Activated CD4-positive, alpha-beta T cell treated with anti-CD3 and anti-CD28 coated beads, Interleukin-2, Interleukin-4, amounts not matched to agents 100 ng/mL and 50 ng/mL, durations not matched to agents 16 hours and 8 hours (primary cell): ENCODE measurements at places on chromosomes 1 and 21.
A peak's percentile ranks its signal among the peaks of the same experiment; 100 is the strongest.

DNA sequence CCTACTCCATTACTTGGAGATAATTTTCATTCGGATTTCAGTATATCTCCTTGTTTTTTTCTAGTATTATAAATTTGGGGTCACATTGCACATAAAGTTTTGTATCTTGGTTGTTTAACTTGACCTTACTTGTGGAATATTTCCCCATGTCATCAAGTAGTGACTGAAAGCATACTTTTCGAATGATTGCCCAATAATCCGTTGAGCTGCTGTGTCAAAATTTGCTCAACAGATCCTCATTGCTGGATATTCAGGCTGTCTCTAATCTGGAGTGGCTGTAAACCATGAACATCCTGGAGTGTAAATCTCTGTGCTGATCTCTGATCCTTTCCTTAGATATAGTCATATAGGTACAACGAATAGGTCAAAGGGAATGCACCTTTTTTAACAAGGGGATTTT, 4.9 kb downstream of the NIPAL3 start:
- DNase-seq, result no peak

- no peak for DNase-seq
Measured at GRCh38 chr1:221793439-221794078, 51.7 kb upstream of the DUSP10 start.

DNA sequence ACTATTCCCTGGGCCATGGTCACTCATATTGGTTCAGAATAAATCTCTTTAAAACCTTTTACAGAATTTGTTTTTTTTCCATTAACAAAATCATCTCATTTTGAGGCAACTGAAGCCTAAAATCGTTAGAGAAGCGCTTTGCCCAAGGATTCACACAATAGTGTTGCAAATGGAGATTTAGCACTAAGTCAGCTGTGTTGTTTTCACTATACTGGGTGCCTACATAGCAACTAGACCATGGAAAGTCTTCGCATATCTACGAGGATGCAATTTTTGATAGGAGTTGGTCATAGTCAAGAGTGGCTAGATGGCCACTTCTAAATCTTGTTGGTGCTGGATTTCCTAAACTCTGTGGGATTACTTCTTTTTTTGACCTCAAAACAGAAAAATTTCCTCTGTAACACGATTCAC, 530 bp upstream of the TIPRL start:
- no peak for DNase-seq

DNA sequence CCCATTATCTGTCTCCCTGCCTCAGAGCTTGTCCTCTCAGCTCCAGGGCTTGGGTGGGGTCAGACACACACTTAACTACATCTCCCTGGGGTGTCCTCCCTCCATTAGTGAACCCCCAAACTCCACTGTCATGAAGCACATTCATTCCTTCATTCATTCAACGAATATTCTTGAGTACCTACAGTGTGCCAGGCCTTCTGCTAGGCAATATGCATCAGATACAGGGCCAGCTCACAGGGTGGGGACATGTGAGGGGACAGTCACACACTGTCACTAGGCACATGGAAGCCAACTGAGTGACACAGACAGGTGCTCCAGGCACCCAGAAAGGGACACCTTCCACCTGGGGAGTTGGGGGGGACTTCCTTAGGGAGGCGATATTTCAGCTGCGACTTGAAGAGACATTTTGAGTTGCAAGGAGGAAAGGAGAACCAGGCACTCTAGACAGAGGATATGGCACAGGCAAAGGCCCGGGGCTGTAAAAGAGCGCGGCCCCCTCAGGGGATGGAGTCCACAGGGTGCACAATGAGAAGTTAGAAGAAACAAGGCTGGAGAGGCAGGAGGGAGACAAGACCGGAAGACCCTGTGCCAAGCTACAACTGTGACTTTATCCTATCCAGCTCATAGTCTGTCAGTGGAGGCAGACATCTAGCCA, 8.7 kb upstream of the S100A8 start:
- DNase-seq, result no peak

GRCh38 chr1:165490175-165490574, 45.2 kb upstream of the RXRG start:
- no peak for DNase-seq

DNA sequence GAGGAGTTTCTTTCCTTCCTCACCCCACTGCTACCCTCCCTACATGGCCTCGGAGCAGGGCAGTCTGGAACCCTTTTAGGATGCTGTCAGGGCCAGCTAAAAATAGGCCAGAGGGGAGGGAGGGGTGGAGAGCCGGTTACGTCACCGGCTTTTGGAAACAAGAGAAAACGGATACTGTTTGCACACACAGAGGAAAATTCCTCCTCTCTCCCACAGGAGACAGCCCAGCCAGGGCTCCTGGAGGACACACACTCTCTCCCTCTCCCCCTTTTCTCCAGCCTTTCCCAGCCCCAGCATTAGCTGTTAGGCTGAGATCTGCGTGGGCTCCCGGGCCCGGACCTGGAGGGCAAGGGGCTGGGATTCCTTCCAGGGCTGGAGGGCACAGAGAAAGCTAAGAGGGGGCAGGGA, 20.0 kb upstream of the ALDH4A1 start:
- DNase-seq, result no peak

DNA sequence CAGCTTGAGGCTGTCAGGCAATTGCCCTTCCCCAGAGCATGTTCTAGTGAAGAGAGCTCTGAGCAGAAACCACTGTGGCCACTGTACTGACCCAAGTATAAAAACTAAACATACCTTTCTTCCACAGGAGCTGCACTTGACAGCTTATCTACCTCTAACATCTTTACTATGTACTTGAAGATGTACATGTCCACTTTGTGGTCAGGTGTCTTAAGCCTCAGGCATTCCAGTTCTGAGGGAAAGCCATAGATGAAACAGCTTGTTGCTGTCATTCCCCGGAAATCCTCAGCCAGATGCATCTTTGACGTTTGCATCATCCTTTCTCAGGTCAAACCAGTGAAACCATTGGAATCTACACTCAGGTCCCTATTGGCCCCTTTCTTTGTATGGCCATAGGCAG, 70.4 kb downstream of the CHRM3 start:
- DNase-seq, result no peak

DNA sequence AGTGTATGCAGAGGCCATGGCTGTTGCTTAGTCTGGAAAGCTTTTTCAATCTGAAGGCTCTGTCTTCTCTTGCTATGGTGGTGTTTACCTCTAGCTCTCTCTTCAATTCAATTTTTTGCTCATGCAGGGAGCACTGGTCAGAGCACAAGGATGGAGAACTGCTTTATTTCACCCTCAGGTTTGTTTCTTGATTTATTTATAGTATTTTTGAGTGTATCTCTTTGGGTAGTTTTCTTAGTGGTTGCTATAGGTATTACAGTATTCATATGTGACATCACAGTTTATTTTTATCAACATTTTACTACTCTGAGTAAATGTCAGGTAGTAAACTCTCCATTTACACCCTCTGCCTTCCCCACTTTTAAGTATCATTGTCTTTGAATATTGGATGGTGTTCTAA, 147.9 kb downstream of the RASAL2 start:
- DNase-seq, result no peak

GRCh38 chr1:116679091-116679827, 11.7 kb upstream of the IGSF3 start:
- no peak for DNase-seq

GRCh38 chr1:164137273-164137925, 421.6 kb upstream of the PBX1 start:
- no peak for DNase-seq

DNA sequence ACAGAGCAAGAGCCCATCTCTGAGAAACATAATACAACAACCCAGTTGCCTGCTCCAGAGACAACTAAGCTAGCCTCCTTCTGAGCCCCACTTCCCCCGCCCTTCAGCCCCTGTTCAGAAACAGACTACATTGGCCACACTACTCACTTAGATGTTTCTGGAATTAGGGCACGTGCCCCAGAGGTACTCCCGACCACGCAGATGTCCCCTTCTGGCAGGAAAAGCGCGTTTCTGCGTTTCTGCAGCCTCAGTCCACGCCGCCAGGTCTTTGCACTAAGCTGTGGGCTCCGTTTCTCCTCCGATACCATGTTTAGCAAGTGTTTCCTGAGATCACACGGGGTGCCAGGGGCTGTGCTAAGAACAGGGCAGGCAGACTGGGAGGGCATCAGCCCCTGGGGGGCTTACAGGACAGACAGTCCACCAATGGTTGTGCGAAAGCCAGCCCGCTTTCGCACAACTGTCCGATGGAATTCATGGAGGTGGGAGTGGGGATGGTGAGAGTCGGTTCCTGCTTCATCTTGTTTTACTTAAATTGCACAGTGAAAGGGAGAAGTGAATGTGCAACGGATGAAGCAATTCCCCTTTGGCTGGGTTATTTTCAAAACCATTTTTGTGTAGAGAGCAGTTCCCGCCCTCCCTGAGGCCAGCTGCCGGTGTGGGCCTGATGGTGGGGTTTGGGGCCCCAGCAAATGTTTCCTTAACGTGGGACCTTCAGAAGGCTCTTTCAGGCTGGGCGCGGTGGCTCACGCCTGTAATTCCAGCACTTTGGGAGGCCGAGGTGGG, 2.7 kb downstream of the PIK3CD start:
- DNase-seq, result peak; percentile 40

GRCh38 chr1:115679141-115679611, 37.4 kb downstream of the VANGL1 start:
- no peak for DNase-seq

DNA sequence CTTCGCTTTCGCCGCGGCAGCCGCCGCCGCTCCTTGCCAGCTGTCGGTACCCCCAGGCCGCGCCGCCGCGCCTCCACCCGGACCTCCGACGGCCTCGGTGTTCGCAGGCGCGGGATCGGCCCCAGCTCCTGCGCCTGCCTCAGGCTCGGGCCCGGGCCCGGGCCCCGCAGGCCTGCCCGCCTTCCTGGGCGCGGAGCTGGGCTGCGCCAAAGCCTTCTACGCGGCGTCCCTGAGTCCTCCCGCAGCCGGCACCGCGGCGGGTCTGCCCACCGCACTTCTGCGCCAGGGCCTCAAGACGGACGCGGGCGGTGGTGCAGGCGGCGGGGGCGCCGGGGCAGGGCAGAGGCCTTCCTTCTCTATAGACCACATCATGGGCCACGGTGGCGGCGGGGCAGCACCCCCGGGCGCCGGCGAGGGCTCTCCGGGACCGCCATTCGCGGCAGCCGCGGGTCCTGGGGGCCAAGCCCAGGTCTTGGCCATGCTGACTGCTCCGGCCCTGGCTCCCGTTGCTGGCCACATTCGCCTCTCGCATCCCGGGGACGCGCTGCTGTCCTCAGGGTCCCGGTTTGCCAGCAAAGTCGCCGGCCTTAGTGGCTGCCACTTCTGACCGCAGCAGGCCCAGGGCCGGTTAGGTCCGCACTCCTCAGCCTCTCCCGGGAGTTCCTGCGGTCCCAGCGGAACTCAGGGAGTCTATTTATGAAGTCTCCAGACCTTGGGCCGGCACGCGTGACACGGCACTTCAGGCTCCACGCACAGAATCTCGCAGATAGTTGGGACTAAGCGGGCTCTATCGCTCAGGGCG, 1.4 kb downstream of the FOXD2 start:
- no peak for DNase-seq

GRCh38 chr1:154181944-154182343, 10.0 kb downstream of the TPM3 start:
- no peak for DNase-seq

- DNase-seq, result peak; percentile 17
Measured at GRCh38 chr1:147292012-147292411, 49.5 kb downstream of the CHD1L start.

DNA sequence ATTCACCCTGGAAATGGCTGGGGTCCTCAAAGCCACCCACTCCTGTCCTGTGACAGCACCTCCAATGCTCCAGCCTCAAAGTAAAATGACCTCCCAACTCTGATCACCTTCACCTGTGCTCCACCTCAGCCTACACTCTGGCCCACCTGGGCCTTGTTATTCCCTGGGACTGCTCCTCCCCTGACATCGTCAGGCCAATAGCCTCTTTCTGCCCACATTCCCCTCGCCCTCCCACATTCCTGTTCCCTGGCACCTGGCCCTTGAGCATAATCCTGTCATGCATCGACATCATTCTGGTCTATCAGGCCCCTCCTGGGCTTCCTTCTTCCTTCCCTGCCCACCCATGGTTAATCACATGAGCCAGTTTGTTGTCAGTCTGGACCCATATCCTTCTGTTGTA, 13.2 kb upstream of the BCAR3 start:
- no peak for DNase-seq
